ENCODE measurements at places on chromosomes 7 and 10.

DNA sequence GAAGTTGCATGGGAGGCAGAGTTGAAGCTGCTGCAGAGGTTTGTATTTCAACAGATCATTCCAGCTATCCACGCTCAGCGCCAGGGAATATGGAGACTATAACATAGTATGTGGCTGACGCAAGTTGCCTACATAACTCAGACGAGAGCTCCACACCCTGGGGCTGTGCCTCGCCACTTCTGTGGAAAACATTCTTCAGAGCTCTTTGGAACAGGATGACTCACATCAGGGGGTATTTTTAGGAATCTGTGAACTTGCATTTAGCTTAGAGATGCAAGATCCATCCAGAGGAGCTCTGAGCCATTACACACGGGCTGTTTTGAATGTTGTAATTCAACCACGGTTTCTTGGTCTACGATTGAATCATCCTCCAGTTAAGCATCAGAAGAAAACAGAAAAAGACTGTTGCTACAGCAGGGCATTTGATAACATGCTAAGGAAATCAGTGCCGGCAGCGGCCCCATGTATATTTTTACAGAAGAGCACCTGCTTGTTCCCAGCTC lies 481.5 kb upstream of the AKR1E2 start:
- DNase-seq, result peak; percentile 45

- no peak for DNase-seq
Measured at GRCh38 chr7:34727464-34727995, 69.5 kb downstream of the NPSR1 start.

GRCh38 chr7:150903606-150904005 lies 51.3 kb downstream of the AOC1 start:
- DNase-seq, result peak; percentile 31

DNA sequence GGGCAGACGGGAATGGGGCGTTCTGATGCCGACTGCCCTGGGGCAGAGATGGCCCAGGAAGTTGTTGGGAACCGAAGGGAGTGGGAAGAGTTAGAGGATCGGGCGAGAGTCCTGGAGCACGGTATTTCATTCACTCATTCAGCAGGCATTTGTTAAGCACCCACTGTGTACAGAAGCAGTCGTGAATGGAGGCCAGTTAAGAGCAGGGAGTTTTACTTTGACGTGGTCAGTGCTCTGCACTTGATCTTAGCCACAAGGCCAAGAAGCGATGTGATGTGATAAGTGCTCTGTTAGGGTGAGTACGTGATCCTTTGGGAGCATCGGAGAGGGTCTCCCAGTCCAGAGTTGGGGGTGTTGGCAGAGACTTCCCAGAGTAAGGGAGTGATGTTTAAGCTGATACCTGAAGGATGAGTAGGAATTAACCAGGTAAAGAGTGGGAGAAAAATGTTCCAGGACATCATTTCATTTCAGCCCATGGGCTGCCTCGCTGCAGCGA lies 890 bp downstream of the ZFYVE27 start:
- peak; percentile 9 for DNase-seq

- DNase-seq, result no peak
Measured at GRCh38 chr10:126177417-126178030, 210.8 kb downstream of the ADAM12 start.
